Neuronal stem cell (in vitro differentiated cells): ENCODE measurements at places on chromosomes 12 and 14.

DNA sequence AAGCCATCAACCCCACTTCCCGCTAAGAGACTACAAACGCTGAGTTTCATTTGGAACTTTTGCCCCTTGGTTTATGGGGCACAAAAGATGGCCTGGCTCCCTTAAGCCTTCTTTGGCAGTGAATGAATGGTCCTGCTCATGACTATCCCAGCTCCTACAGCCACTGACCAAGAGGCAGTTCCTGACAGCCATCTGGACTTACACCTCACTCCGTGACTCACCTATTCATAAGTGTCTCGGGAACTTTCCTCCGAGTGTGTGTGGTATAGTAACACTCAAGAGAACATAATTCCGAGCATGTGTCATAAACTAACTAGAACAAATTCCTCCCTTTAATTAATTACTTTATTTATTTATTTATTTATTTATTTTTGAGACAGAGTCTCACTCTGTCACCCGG lies 51.9 kb upstream of the NUDT4 start:
- no peak for DNase-seq

- DNase-seq = no peak
Measured at GRCh38 chr12:63905544-63905943, 61.0 kb downstream of the SRGAP1 start.

- peak; percentile 29 for DNase-seq
Measured at GRCh38 chr12:106345746-106346145, 11.8 kb upstream of the POLR3B start.

DNA sequence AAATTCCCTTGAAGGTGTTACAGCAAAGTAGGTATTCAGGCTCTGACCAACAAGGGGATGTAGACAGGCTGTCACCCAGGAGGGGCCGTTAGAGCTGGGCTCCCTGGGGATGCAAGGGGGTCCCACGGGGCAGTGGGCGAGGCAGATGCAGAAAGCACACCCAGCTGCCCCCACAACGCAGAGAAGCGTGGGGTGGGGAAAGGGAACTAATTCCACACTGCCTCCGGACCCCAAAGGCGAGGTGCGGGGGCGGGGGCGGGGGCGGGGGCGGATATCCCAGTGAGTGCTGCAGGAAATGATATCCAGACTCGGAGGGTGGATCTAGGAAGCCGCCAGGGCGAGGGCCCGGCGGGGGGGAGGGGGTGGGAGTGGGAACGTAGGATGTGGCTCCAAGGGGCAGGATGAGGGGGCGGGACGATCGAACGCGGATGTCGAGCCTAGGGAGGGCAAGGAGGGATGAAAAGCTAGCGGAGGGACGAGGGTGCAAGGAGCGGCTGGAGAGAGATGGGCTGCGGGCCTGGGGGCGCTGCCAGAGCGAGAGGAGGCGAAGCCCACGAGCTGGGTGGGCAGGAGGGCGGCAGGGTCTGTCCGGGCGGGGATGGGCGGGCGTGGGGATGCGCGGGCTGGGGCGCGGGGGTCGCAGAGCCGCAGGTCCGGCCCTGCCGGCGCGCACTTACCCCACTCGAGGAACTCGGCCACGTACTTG lies 874 bp downstream of the CDC42BPB start:
- no peak for DNase-seq

GRCh38 chr14:101878211-101878821 lies 86.1 kb upstream of the DYNC1H1 start:
- no peak for DNase-seq

DNA sequence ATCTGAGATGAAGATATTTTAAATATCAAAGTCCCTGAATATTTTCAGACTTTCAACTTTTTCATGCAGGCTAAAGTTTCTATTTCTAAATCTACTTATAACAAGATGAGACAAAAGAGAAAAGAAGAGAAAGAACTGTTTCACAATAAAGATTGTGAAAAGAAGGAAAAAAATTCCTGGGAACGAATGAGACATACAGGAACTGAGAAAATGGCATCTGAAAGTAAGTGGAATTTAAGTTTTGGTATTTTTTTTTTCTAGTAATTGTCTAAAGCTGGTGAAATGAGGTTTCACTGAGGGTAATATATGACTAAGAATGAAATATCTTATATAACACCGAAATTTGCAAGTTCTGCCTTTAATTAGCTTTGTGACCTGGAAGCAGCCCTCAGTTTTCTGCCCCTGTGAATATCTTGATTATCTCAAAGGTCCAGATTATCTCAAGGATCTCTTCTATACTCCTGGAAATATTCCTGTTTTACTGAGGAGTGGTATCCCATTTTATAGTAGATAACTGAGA lies 55.7 kb upstream of the PRPF39 start:
- DNase-seq = no peak

DNA sequence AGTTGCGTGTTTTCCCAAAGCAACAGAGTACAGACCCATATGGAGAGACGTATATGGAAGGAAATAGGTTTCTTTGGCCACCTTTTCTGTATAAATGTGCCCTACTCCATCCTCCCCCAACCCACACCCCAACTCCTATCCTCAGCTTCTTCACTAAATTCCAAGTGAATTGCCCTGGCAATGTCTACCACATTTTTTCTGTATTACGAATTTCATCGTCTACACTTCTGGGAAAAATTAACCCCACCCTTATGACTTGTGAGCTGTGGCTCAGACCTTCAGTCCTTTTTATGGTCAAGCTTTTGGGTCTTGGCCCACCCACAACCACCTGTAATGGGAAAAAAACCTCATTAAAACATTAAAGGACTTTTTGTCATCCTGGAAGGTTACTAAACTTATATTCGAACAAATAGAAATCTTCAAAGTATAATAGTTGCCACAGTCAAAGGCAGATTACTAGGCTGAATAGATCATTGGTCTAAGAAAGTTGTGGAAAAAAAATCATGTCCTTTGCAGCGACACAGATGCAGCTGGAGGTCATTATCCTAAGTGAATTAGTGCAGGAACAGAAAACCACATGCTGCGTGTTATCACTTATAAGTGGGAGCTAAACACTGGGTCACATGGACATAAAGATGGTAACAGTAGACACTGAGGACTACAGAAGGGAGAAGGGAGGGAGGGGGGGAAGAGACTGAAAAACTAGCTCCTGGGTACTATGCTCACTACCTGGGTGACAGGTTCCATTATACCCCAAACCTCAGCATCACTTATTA lies 15.7 kb upstream of the NFKBIA start:
- DNase-seq = no peak

DNA sequence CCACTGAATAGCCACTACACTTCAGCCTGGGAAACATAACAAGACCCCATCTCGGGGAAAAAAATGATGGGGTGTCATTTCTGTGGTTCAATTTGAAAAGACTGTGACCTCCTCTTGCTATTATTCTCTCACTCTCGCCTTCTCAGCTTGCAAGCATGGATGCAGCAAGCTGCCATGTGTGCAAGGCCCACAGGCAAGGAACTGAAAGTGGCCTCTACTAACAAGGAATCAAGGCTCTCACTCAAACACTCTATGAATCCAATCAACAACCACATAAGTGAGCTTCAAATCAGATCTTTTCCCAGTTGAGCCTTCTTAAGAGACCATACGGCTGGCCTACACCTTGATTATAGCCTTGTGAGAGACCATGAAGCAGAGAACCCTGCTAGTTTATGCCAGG lies 17.9 kb upstream of the DHRS7 start:
- no peak for DNase-seq

- DNase-seq = no peak
Measured at GRCh38 chr14:74973003-74973653, 17.7 kb upstream of the PGF start.

DNA sequence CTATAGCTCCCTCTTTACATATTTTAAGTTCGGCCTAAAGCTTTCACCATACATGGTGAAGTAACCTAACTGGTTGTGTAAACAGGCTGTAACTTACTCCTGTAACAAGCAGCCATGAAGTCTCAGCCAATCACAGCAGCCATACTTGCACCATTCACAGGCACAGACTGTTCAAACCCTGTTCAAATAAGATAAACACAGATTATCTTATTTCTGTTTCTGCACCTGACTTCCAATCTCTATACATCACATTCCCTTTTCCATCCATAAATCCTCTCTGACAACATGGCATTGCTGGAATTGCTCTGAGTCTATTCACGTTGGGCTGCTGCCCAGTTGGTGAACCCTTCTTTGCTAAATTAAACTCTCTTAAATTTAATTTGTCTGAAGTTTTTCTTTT lies 34.5 kb upstream of the ARID2 start:
- DNase-seq = no peak

DNA sequence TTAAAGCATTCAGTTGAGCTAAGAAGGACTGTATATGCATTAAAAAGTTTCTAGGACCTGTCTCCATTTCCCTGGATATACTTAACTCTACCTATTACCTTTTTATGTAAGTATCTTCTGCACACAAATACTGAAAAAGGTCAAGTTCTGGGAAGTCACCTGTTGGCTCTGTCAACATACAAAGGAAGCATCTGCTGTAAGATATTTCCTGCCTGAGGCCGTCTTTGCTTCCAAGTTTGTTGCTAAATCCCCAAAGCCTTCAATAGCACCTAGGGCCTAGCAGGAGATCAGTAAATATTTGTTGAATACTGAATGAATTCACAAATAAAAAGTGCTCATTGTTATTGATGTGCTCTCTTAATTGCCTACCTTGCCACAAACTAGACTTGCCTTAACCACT lies 188.4 kb downstream of the DUSP6 start:
- DNase-seq = no peak

GRCh38 chr12:7190268-7191055 lies 976 bp downstream of the PEX5 start:
- DNase-seq = no peak

GRCh38 chr12:101570047-101570446 lies 24.7 kb upstream of the MYBPC1 start:
- no peak for DNase-seq

DNA sequence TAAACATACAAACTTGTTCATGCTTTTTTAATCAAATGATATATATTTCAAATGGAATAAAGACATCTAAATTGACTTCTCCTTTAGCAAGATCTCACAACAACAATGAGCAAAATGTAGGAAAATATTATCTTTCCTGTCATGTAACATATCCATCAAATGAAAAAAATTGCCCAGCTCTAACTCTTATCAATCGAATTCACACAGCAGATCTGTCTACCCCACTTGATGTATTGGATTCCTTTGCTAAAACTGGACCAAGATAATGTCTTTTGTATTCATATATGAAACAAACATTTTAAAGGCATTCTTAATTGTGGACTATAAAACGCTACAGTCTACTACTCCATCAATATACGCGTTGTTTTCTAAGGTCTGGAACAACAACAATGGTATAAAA lies 218.0 kb downstream of the SOX5 start:
- no peak for DNase-seq

DNA sequence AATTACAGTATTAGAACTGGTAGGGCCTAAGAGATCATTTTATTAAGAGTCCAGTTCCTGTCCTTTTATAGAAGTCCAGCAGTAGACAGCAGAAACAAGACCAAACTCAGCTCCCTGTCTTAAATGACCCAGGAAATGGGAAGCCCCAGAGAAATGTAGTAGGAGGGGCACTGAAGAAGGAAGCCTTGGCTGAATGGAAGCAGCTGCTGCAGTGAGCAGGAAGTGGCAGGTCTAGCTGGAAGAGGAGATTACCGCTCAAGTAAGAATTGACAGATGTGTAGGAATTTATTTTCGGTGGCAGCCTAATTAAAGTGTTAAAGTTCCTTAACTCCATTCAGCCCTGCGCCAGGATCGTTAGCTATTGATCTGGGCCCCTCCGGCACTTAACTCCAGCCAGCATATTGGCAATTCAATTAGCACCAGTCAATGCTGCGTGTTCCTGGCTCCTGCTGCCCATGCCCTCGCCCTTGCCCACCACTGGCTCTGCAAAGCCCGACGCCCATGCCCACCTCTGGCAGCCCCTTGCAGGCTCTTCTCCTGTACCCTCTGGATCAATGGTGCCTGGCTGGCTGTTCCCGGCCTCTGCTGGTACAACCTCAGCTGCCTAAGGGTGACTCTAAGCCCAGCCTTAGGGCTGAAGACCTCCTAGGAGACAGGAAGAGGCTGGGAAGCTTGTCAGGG lies 21.1 kb downstream of the ZFHX2 start:
- no peak for DNase-seq

GRCh38 chr14:90091393-90091792 lies 29.6 kb downstream of the KCNK13 start:
- DNase-seq = no peak

DNA sequence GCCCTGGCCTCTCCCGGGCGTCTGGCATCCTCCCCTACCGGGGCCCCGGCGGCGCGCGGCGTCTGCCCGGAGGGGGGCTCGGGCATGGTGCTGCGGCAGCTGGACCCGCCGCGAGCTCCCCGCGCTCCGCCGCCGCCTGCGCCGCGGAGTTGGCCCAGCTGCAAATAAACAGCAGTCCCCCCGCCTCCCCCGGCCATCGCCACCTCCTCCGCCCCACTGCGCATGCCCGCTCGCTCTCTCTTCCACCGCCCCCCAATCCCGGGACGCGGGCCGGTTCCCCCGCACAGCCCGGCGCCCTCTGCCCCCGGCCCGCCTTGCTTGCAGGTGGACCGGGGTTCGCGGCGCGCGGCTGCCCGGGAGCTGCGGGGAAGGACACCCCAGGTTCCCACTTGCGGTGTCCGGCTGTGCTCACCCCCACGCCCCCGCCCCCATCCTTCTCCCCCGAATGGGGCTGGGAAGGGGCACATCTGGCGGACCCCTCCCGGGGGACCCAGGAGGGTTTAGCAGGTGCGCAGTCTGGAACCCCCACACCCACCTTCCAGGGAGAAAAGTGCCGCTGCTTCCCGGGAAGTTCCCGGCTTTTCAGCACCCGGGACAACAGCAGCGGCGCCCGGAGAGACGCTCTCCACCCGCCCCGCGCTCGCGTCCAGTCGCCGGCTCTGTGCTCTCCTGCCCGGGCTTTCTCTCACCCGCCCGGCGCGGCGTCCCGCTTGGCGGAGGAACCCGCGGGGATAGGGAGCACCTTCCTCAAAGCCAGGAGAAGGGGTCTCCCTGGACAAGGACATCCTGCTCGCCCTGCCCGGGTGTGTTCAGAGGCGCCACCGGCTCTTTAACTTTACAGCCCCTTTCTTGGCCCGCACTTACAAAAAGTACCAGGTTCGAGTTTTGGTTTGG lies at the start of gene TMTC1:
Gene TMTC1, minus strand, starts transcription at position 170 of the 894 bp plus-strand sequence. CDS start 191 bp downstream, outside the sequence.
- DNase-seq = peak; percentile 80

DNA sequence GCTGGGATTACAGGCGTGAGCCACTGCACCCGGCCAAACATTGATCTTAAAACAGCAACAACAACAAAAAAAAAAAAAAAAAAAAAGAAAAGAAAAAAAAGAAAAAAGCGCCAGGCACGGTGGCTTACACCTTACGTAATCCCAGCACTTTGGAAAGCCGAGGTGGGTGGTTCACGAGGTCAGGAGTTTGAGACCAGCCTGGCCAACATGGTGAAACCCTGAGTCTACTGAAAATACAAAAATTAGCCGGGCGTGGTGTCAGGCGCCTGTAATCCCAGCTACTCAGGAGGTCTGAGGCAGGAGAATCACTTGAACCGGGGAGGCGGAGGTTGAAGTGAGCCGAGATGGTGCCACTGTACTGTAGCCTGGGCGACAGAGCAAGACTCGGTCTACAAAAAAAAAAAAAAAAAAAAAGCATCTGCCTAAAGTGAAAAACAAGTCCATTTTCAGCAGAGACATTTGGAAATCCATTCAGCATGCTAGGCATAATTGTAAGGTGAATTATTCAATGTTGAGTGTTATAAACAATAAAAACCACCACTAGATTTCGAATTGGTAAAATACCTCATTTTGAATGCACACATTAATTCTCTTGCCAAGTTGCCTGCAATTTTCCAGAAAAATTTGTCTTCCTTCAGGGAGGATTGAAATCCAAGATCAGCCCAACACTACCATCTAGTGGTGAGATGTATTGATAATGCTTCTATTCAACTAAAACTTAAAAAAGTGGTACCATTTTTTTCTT lies 8.0 kb upstream of the CERS5 start:
- peak; percentile 70 for DNase-seq
